ENCODE measurements at places on chromosomes 12 and 14. TPM values are rescaled to one million over a fixed set of nuclear protein-coding genes. Genes with fewer than 3 reads are reported as not detected.

DNA sequence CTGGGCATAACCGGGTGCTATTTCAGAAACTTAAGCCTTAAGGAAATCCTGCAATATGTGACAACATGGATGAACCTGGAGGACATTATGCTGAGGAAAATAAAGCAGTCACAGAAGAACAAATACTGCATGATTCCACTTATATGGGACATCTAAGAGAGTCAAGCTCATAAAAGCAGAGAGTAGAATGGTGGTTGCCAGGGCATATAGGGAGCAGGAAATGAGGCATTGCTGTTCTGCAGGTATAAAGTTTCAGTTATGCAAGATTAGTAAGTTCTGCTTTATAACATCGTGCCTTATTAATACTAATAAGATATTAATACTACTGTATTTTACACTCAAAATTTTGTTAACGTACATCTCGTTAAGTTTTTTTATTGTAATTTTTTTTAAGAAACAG, 124.2 kb upstream of the ATF1 start:
- DNase-seq = no peak

DNA sequence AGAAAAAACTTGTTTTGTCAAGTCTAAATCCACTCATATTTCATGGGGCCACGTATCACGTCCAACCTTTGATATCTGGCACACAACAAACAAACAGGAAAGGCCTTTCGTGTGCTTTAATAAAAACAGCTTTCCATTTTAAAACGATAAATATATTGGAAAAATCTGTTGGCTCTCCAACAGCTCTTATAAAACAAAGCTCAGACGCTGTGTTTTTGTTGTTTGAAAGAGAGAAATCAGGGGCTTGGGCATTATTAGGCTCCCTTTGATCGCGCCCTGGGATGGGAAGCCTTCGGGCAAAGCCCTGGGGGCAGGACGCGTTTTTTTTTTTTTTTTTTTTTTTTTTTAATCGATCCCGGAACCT, 429 bp upstream of the PLEKHA5 start:
- DNase-seq = no peak

DNA sequence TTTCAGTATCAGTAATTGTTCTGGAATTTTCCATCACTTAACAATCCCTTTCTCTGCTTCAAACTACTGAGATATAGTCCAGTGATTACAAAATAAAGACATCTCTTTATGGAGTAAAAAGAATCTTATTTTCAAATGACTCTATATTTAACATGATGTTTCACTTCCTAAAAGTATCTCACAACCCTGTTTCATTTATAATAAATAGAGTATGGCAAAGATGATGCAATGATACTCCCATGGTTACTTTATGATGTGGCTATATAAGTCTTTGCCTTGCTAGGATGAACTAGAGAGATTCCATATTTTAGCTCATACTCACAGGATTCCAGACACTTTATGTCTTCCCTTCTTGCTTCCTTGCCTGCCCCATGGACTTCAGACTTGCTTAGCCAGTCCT, 953.5 kb upstream of the MDGA2 start:
- no peak for DNase-seq

DNA sequence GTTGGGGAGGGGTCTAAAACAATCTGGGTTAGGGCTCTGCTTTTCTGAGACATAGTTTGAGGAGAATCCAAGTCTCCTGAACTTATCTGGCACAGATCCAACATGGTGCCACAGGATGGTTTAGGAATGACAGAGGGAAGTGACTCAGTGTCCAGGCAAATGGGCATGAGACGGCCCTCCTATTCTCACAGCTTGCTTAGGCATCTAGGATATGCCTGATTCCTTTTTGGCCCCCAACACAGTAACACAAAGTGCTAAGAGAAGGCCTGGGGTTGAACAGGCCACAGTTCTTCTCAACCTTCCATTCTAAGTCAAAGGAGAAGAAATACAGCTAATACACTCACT, 117.7 kb downstream of the ZFP36L1 start:
- DNase-seq = no peak

TPPP2 gene
- total RNA-seq = 0.28 TPM

VCPKMT gene
- total RNA-seq = 2.8 TPM

KIF5A gene
- total RNA-seq = not detected

DEPDC4 gene
- total RNA-seq = 2.0 TPM

NPC2 gene
- total RNA-seq = 70.0 TPM

Measured in heart right ventricle (tissue), 16 donors.